ENCODE measurements at places on chromosomes 12 and 14. TPM values are rescaled to one million over a fixed set of nuclear protein-coding genes. Genes with fewer than 3 reads are reported as not detected.

DNA sequence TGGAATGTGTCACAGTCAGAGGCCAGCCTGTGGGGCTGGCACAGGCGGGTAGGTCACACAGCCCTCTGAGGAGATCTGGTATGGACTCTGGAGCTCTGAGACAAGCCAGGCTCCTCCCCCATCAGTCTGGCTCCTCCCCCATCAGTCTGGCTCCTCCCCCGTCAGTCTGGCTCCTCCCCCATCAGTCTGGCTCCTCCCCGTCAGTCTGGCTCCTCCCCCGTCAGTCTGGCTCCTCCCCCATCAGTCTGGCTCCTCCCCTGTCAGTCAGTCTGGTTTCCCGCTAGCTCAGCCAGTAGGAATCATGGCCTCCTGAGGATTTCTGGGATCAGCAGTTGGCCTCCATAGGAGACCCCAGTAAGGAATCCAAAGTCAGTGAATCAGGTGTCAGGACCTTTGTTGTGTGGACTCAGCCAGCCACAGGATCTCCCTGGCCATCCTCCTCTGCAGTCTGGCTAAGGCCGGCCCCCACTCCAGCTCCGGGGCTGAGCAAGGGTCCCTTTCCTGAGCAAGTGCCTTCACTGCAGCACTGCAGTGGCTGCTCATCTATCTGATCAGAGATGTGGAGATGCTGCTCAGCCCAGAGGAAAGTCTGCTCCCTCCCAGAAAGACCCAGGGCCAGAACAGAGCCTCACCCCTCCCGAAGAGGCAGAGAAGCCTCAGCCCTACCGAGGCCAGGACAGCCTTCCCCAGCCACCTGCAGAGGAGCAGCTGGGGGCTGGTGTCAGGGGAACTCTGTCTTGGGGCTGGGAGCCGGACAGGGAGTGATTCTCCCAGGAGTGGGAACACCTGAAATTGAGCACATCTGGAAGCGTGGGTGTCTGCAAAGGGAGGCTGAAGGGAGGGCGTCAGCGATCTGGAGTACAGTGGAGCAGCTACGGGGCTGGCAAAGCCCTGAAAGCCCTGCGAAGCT, 35.7 kb downstream of the IQSEC3 start:
- no peak for DNase-seq

DNA sequence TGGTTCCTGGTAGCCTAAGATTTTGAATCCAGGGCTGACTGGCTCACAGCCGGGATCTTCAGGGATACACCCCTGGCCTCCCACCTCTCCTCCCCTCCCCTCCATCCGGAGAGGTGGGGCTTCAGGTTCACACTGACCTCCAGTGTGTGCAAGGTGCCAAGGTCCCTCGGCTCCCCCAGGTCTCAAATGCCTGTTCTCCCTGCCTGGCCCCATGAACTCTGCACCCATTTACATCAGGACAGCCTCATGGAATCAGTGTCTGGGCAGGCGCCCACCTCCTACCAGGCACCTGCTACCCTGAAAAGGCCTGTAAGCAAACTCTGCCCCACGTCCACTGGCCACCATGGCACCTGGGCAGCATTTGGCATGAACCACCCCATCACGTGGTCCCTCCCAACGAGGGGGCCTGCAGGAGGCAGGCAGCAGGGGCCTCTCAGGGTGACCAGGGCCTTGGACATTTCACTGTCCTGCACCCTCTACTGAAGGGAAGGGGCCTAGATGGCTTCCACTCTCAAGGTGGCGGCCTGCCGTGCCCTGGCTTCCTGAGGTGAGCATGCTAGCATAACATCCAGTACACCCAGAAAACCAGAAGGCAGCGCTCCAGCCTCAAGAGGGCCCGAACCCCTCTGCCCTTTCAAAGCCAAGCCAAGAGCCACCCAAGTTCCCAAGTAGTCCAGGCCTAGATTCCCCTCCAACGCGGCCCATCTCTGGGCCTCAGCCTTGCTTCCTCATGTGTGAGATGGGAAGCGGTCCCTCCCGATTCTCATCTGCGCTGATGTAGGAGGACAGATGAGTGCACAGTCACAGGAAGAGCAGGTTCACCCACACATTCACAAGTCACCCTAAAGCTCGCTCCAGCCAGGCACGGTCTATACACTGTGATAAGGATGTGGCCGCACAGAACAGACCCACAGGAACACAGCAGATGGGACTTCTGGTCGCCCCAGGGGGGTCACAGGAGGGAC, 37.3 kb downstream of the CCDC85C start:
- DNase-seq: no peak

- DNase-seq: peak; percentile 56
Measured at GRCh38 chr12:121334513-121335343, 17.5 kb downstream of the ANAPC5 start.

DNA sequence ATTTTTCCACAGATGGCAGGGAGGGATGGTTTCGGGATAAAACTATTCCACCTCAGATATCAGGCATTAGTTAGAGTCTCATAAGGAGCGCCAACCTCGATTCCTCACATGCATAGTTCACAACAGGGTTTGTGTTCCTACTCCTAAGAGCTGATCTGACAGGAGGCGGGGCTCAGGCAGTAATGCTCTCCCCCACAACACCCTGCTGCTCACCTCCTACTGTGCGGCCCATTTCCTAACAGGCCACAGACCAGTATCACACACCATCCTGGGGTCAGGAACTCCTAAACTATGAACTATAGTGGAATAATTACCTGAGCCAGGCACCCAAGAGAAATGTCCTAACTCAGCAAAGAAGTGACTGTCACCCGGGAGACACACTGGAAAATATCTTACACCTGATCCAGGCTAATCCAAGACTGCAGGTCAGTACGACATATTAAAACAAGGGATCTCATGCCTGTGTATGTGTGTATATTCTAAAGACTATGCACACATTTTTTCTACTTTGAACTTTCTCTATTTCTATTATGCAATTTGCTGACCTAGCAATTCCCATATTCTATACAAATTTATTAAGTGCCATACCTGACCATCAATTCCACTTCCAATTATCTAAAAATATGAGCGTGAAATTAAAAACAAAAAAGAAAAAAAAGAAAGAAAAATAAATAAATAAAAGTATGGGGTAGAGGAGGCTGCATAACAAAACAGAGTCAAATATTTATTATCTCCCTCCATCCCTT, 4.7 kb downstream of the NAA25 start:
- DNase-seq: no peak

DNA sequence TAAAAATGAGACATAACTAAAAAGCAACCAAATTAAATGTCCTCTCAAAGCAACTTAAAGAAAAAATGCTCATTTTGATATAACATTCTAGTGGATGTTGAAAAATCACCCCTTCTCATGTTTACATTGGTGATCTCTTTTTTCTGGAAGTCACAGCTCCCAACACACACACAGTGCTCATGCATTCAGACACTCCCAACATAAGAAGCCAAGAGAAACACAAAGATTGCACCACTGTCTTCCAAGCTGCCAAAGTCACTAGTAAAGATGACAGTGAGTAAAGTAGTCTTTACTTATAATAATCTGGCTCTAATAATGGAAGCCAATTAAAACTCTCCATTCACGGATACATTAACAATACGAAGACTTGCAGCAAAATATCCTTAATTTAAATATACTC, 218.4 kb downstream of the NTF3 start:
- no peak for DNase-seq

GRCh38 chr12:49055978-49056754, 4.4 kb downstream of the KMT2D start:
- peak; percentile 63 for DNase-seq

DNA sequence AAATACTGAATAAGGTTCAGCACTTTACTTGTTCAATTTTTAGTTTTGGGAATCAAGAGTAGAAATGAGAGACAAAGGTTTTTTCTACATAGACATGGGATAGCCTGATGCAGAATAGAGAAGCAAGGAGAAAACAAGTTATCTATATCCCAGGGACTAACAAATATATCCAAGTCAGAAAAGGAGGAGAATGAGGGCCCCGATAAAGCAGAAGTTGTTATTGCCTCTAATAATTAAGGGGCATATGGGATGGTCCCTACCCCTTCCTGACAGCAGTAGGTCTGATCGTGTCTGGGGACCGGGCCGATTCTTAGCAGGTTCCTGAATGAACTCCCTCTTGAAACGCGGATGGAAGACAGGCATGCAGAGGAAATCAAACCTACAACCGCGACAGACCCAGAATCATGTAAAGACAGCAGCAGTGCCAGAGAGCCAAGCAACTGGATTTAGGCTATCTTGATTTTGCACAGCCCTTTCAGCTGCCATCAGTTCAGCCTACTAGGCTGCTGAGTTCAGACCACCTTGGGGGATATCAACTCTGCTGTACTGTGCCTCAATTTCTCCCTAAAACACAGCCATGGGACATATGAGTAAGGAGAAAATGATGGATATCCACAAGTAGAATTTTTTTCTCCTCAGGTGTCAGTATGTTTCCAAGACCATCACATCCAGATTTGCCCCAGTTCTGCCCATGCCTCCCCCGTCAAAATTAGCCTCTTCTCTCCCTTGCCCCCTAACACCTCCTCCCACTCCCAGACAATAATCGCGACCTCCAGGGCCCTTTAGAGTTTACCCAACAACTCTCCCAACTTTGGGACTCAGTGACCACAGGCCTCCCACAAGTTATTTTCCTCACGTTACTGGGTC, 706 bp downstream of the PRMT5 start:
- DNase-seq: no peak

DNA sequence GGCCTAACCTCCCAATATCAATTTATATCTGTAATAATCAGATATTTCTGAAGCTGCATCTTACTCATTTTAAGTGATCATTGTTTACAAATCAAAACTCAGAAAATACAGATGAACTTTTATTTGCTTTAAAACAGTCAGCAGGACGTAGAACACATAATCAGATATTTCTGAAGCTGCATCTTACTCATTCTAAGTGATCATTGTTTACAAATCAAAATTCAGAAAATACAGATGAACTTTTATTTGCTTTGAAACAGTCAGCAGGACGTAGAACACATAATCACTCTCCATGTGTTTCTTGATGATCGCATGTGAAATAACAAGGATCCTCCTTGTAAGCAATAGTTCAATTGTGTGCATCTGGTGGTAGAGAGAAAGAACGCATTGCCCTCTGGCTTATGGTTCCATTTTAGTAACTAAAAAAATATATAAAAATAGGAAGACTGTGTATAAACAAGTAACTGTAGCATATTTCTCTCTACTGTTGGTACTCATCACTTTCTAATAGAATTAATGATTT, 15.0 kb upstream of the TMTC2 start:
- DNase-seq: no peak

The CLEC1A gene
- not detected for total RNA-seq

The CD163 gene
- total RNA-seq: not detected

The TSPAN31 gene
- total RNA-seq: 23.6 TPM
